Stimulated activated CD4-positive, alpha-beta T cell treated with anti-CD3 and anti-CD28 coated beads, Interleukin-15, amount 100 ng/mL, for 1 hour (primary cell): ENCODE measurements at places on chromosomes 2 and 18.

- no peak for DNase-seq
These were observed 30.3 kb downstream of the TANC1 start for GRCh38 chr2:158998551-158999248.

GRCh38 chr2:173149491-173149890 lies 73.8 kb downstream of the MAP3K20 start:
- no peak for DNase-seq

DNA sequence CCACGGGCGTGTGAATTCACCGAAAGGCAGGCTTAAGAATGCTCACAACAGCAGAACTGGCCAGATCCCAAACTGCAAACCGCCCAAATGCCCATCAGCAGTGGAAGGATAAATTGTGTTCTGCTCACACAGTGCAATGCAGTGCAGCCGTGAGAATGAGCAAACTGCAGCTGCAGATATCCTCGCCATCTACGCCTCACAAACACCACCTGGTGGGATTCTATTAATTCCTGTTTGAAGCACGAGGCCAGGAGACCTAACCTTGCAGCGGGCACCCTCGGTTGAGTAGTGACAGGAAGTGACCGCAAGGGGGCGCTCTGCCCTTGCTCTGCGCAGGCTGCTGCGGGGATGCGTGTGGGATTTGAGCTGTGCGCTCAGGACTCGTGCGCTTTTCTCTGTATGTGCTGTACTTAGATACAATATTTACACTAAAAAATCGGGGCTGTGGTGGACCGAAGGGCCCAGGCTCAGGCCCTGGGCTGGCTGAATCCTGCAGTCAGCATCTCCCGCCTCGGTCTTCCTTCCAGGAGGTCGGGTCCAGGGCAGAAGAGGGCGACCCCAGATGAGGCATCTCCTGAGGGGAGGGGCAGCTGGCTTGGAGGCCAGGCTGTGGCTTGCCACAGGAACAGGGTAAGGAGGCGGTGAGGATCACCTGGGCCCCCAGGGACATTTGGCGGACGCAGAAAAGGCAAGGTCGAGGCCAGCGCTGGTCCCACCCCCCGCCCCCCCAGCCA lies 19.8 kb upstream of the PDIA6 start:
- peak; percentile 61 for DNase-seq

GRCh38 chr2:129400826-129401225 lies 578.6 kb upstream of the RAB6C start:
- DNase-seq = no peak

GRCh38 chr2:68971591-68972231 lies 2.7 kb upstream of the GKN1 start:
- DNase-seq = no peak
